Stimulated activated CD8-positive, alpha-beta memory T cell treated with anti-CD3 and anti-CD28 coated beads, Interleukin-15, amount 100 ng/mL, for 4 hours (primary cell): ENCODE measurements at places on chromosomes 6 and 20.

GRCh38 chr20:16615199-16615598 is 42.0 kb upstream of the KIF16B start:
- DNase-seq = no peak

DNA sequence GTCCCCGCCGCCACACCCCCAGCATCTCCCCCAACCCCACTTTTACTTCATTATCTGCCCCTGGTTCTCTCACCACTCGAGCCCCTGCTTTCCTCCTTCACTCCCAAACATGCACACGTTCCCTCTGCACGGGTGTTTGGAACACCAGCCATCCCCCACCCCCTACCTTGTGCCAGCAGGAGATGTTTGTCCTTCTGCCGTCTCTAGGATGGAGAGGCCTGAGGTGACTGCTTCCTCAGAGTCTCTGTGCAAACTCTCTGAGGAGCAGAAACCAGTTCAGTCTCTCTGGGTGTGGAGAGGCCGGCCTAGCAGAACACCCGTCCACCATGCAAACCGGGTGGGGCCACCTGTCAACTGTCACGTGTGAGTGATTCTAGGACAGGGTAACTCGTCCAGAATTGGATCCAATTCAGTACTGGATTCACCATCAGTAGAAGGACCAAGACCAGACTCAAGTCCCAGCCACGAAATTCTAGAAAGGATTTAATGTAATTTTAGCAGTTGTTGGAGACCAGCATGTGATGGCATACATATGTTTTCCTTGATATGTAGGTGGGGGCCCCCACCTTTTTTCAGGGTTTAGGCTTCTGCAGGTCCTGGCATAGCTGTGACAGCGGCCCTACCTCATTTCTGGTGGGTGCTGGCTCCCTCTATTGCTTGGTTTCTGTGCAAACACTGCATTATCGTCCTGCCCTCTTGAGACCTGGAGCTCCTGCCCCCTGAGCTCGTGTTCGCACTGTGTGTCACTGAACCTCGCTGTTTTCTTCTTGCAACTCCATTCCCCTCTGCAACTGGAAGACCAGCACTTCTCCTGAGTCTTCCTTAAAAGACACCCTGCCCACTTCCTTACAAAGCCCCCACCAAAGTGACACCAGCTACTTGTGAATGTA is at the start of gene RAET1E:
Gene RAET1E (minus strand): TSS at position 259 of the 890 bp plus-strand sequence. CDS start 7,212 bp downstream, outside the sequence.
- no peak for DNase-seq

GRCh38 chr6:110277100-110277665 is 81.0 kb downstream of the METTL24 start:
- no peak for DNase-seq

DNA sequence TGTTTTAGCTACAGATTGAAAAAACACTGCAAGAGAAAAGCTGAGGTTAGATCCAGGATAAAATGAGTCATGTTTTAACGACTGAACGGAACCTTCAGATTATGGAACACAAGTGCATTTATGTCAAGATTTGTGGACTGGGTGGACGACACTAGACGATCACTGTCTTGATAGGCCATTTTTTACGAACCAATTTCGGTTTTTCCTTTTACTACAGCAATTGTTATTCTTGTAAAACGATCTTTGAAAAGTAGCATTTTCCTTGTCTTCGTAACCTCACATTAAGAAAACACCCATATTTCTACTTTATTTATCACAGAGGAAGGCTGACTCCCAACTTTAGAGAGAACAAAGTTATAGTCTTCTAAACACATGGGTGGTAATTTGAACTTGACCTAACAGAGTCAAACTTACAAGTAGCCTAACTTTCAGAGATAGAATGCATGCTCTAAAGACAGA is 294.2 kb upstream of the TCF21 start:
- DNase-seq = no peak

GRCh38 chr6:33616913-33617312 is 4.2 kb upstream of the ITPR3 start:
- DNase-seq = no peak

DNA sequence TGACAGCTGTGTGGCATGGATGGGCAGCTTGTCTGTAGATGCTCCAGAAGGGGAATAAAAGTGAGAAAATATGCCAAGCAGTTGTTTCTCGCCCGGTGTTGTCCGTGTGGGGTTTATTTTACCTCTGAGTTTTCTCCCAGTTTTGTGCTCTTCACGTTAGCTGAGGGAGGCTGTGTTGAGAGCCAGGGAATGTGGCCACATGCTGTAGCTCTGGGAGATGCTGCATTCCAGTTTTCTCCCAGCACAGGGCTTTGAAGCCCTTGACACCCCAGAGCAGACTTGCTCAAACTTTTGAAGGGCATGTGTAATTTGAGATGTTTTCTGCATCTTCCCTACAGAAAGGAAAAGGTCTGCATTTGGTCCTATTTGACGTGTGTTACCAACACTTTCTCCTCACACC is 67.7 kb downstream of the RREB1 start:
- DNase-seq = no peak

DNA sequence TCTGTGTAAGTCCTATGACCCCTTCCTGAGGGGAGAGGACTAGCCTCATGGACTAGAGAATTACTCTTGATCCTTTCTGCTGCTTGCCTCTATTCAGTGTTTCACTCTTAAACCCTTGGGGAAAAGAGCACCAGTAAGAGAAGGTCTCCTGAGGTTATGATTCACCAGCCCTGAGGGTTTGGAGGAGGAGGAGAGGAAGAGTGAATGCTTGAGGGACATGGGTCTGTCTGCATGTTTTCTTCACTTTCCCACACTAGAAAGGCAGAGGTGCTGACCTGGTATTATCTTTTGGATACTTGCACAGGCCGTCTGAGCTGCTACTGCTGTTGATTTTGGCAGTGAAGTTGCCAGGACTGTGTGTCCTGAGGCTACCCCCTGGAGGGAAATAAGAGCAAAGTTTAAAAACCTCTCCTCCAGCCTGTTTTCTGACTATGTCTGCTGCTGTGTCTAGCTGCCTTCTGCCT is 78.3 kb downstream of the CD109 start:
- DNase-seq = no peak

GRCh38 chr20:63782051-63782471 is 42.5 kb downstream of the SLC2A4RG start:
- DNase-seq = peak; percentile 35

GRCh38 chr6:162615016-162615705 is 112.4 kb downstream of the PRKN start:
- DNase-seq = no peak

- no peak for DNase-seq
Observed at GRCh38 chr6:112956696-112957535, 609.8 kb downstream of the RFPL4B start.

- DNase-seq = no peak
Observed at GRCh38 chr20:1292620-1293019, 26.5 kb downstream of the SNPH start.
